NCI-H524 (cell line): ENCODE measurements at places on chromosomes 2 and 18.
A peak's percentile ranks its signal among the peaks of the same experiment; 100 is the strongest.

- DNase-seq, result no peak
Measured at GRCh38 chr2:176892676-176893226, 319.8 kb upstream of the HNRNPA3 start.

DNA sequence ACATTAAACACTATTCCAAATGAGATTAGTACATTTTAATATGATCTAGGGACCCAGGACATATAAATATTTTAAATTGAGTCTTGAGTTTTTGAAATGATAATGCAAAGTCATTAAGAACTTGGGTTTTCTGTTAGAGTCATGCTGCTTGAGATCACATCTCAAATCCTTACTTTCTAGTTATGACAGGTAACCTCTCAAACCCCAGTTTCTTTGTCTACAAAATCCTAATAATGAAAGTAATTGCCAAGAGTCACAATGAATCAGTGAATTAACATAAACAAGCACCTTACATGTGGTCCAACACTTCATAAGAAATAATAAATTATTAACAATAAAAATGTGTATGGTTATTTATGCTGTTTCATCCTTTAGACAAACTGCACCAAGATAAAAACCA, 607.6 kb downstream of the LRP1B start:
- DNase-seq, result no peak

GRCh38 chr2:225091336-225091735, 49.1 kb upstream of the DOCK10 start:
- no peak for DNase-seq

GRCh38 chr2:181515719-181516118, 58.5 kb downstream of the ITGA4 start:
- no peak for DNase-seq

DNA sequence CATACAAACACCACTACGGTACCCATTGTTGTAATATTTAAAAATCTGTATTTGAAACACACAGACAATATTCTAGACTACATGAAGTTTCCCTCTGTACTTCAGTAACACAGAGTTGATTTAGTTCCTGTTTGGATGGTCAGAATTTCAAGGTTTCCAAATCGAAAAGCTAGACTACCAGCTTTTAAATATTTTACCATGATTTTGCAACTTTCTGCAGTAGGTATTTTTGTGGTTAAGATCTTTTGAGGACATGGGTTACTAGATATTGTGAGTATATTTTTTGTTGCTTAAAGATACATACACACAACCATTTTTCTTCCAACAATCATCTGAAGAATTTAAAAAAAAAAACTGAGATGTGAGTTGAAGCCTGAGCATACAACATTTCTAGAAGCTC, 10.9 kb downstream of the SERPINB5 start:
- DNase-seq, result no peak

DNA sequence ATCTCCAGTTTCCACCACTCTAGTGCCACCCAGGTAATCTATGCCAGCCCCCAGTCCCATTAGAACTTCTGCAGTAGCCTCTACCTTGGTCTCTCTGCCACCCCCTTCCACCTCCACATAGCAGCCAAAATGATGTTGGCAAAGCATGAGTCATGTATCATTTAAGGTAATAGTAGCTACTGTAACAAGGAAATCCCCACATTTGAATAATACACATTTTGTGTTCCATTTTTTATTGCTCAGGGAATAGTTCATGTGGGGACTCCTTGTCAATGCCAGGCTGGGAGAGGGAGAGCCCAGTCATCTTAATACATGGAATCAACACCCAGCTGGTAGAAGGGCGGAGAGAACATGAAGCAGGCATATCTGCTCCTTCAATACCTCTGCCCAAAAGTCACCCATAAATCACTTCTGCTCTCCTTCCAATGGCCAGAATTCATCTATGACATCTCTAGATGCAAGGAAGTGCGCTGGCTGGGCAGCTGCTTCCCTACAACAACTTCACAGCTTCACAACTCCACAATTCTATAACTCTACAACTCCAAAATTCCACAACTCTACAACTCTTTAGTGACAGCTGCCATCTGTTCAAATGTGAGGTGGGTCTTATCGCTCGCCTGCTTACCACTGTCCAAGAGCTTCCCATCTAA, 70.6 kb upstream of the GLS start:
- no peak for DNase-seq

DNA sequence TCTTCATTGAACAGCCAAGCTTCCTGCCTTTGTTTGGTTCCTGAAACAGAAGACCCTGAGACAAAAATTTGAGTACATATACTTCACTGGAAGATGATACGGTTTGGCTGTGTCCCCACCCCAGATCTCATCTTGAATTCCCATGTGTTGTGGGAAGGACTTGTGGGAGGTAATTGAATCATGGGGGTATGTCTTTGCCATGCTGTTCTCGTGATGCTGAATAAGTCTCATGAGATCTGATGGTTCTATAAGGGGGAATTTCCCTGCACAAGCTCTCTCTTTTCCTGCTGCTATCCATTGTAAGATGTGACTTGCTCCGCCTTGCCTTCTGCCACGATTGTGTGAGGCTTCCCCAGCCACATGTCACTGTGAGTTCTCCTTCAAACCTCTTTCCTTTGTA, 76.5 kb downstream of the BABAM2 start:
- DNase-seq, result no peak

GRCh38 chr2:240456447-240457222, 21.2 kb downstream of the GPC1 start:
- DNase-seq, result no peak

GRCh38 chr2:61536180-61536571, 2.0 kb downstream of the XPO1 start:
- DNase-seq, result peak; percentile 81

DNA sequence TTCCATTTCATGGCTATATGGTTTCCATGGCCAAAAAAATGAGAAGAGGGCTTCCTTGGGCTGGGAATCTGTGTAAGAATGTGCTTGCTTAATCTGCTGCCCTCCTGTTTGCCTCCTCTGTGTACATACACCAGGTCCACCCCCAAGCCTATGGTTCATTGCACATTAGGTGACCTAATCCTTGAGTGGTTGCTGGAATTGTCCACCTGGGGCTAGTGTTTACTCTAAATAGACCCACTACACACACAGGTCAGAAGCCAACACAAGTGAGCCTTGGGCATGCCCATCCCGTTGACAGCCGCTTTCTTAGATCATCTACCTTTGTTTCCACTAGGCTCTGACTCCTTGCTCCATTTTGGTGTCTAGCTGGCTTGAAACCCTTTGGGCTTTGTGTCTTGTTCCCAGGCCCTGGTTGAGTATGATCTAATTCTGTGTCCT, 59.2 kb upstream of the ATL2 start:
- DNase-seq, result no peak

GRCh38 chr18:75124551-75124950, 84.4 kb downstream of the PTGR3 start:
- DNase-seq, result no peak

GRCh38 chr2:127799926-127800325, 11.0 kb downstream of the WDR33 start:
- no peak for DNase-seq

DNA sequence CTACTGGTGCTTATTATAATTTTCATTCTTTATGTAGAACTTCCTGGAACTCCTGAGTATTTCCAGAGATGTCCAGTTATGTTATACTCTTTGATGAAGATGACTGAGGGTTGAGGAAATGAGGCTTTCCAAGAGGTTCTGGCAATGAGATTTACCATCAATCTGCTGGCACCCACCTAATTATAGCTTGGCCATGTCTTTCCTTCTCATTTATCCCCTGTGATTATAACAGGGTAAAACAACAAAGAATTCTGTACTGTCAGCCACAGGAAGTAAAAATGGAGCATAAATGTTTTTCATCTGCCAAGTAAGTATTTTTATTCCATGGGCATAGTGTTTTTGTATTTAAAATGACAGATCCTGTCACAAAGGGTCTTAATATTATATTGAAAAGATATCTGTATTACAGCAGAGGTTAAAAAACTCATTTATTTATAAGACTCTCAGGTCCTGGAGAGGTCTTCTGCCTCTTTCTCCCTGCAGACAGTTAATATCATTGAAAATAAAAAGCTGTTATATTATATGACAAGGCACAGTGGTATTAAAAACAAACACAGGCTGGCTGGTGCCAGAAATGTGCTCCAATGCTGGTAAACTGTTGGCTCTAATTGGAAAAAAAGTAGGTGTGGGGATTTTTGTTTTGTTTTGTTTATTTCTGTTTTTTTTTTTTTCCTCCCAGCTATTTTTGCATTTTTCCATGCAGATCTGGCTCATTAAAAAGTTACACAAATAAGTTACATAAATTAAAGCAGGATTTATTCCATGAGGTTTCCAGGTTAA, 1764.1 kb upstream of the CELF4 start:
- no peak for DNase-seq

DNA sequence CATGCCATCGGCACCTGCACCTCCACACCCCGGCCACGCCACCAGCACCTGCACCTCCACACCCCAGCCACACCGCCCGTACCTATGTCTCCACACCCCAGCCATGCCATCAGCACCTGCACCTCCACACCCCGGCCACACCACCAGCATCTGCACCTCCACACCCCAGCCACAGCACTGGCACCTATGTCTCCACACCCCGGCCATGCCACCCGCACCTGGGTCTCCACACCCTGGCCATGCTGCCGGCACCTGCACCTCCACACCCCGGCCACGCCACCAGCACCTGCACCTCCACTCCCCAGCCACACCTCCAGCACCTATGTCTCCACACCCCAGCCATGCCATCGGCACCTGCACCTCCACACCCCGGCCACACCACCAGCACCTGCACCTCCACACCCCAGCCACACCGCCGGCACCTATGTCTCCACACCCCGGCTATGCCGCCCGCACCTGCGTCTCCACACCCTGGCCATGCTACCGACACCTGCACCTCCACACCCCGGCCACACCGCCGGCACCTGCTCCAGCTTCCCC, 390.3 kb upstream of the MYT1L start:
- DNase-seq, result no peak

- no peak for DNase-seq
Measured at GRCh38 chr2:47798631-47799030, 15.7 kb downstream of the MSH6 start.

- no peak for DNase-seq
Measured at GRCh38 chr2:143936538-143936847, 583.4 kb downstream of the ZEB2 start.

- DNase-seq, result peak; percentile 54
Measured at GRCh38 chr2:40760071-40760666, 308.3 kb upstream of the SLC8A1 start.

- peak; percentile 22 for DNase-seq
Measured at GRCh38 chr2:220510668-220511067, 883.2 kb downstream of the SLC4A3 start.

- no peak for DNase-seq
Measured at GRCh38 chr2:79981316-79981715, 323.2 kb downstream of the LRRTM1 start.

GRCh38 chr2:180205621-180206235, 198.6 kb upstream of the CWC22 start:
- DNase-seq, result no peak

GRCh38 chr18:22094358-22094734, 75.0 kb upstream of the GATA6 start:
- DNase-seq, result peak; percentile 88

GRCh38 chr2:14806613-14807012, 174.1 kb downstream of the LRATD1 start:
- DNase-seq, result no peak

DNA sequence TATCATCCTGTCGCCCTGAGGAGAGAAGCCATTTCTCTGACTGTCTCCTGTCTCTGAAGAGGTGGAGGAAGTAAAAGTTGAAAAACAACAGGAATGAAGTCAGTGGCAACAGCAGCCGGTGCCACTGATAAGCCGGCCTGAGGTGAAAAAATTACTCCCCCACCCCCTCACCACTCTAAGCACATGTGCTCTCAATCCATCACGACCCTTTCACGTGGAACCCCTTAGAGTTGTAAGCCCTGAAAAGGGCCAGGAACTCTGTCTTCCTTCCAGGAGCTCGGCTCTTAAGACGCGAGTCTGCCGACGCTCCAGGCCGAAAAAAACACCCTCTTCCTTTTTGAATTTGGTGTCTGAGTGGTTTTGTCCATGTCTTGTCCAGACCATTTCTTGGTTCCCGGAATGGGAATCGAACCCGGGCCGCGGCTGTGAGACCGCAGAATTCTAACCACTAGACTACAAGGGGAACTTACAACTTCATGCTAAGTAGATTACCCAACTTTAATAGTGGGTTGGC, 40.7 kb upstream of the TRIM43 start:
- no peak for DNase-seq

DNA sequence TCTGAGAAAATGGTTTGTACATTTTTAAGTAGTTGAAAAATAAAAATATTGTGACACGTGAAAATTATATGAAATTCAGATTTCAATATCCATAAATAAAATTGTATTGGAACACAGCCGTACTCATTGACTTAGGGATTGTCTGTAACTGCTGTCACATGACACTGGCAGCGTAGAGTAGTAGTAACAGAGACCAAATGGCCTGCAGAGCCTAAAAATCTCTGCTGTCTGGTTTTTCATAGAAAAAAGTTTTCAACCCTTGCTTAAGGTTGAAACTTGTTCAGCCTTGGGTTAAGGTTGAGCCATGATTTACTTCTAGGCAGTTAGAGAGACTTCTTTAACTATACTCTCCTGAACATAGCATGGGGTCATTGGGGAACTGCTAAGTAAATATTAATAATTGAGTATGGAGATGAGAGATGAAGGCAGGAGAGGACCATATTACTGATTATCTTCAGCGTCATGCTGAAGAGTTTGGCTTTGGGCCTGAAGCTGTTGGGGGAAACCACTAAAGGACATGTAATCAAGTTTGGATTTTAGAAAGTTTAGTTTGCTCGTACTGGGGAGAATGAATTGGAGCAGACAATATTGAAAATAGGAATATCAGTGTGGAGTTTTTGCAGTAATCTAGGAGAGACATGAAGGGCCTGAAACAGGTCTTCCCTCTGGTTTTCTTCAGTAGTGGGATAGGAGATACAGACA, 16.2 kb downstream of the EML4 start:
- no peak for DNase-seq

GRCh38 chr2:50952596-50952995, 79.3 kb downstream of the NRXN1 start:
- DNase-seq, result no peak

DNA sequence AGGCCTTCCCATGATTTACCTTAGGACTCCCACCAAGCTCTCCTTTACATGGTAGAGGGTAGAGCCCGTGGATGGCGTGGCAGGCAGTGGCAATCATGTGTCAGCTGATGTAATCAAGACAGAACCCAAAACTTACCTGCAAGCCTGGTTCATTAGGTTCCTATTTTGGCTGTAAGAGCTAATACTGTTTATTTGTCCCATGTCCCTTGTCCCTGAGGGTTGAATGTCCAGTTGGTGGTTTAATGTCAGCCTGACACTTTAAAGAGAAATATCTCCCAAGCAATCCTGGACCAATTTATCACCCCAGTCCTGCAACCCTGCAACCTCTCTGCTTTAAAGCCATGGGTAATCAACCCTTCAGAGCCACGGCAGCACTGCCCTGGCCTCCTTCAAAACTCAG, 6.0 kb upstream of the FABP1 start:
- no peak for DNase-seq

DNA sequence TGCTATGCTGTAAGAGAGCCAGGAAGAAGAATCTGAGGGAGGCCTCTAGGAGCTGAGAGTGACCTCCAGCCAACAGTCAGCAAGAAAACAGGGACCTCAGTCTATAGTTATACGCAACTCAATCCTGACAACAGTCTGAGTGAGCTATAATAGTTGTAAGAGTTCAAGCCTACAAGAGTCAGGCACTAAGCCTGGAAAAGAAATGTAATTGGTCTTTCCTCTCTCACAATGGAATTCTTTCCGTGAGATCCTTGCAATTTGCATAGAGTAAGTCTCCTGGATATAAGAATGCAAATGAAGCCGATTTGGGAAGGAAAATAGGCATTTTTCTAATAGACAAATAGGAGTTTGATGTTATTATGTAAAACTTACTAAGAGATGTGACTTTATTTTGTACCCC, 1332.6 kb upstream of the CELF4 start:
- no peak for DNase-seq

- DNase-seq, result no peak
Measured at GRCh38 chr18:77099485-77100370, 32.9 kb downstream of the MBP start.
